ENCODE measurements at places on chromosomes 2 and 18.

GRCh38 chr18:35371412-35372195, 5.5 kb downstream of the ZNF396 start:
- DNase-seq, result no peak

DNA sequence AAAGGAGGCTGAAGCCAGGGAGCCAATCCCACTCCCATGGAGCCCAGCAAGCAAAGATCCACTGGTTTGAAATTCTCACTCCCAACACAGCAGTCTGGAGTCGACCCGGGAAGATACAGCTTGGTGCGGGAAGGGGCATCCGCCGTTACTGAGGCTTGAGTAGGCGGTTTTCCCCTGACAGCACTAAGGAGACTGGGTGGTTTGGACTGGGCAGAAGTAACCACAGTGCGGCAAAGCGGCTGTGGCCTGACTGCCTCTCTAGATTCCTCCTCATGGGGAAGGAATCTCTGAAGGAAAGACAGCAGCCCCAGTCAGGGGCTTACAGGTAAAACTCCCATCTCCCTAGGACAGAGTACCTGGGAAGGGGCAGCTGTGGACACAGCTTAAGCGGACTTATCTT, 261.6 kb upstream of the KYNU start:
- no peak for DNase-seq

- no peak for DNase-seq
These were observed 24.8 kb upstream of the ZFP36L2 start for GRCh38 chr2:43251171-43251731.

DNA sequence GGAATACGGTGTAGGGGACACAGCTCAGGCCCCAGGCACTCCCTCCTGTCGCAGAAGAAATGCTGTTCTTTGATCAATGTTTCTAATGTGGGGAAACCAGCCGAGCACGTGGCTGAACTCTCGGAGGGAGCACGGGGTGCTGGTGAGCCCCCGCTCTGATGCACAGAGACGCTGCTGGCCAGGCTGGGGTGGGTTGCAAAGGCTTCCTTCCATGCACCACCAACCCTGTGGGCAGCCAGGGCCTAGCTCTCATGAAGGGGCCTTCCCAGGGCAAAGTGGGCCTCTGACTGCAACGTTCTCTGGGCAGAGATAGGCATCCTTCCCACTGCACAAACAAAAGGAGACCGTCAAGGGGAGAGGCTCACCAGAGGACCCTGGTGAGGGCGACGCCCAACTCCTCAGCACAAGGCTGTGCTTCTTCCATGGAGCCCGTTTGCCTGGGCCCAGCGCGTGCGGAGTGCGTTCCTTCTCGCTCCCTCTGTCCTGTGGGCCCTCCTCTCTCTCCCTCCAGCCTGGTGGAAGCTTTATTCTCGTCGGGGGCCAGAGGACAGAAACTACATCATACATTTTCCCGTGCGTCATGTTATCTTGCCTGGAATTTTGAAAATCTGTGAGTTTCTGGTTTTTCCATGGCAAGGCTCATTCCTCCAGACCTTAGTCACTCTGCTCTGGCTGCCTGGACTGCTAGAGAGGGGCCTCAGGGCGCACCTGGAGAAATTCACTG, 61.1 kb upstream of the SP3 start:
- DNase-seq, result no peak

GRCh38 chr18:3478262-3478978, 28.4 kb downstream of the TGIF1 start:
- DNase-seq, result no peak

GRCh38 chr2:173048897-173049661, 26.6 kb upstream of the MAP3K20 start:
- DNase-seq, result no peak
